Stimulated activated CD8-positive, alpha-beta memory T cell treated with anti-CD3 and anti-CD28 coated beads, Interleukin-2, amount 100 ng/mL, for 1 hour (primary cell): ENCODE measurements at places on chromosomes 5 and 9.

- no peak for DNase-seq
Measured at GRCh38 chr5:112013660-112014059, 256.7 kb upstream of the NREP start.

DNA sequence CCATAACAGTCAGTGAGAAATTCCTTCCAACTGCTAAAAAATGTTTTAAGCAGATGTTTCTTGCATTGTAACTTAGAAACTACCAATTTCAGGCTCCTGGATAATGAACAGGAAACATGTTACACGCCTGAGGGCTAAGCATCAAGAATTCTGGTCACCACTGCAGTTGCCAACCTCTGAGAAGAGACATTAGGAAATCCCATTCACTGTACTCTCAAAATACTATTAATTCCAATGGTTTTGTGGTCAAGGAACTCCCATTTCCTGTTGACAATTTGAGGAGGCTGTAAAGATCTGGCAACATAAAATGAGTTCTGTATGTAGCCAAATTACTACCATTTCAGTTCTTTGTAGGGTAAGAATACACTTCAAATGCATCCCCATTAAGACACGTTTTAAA lies 456.0 kb upstream of the MEF2C start:
- DNase-seq, result no peak

DNA sequence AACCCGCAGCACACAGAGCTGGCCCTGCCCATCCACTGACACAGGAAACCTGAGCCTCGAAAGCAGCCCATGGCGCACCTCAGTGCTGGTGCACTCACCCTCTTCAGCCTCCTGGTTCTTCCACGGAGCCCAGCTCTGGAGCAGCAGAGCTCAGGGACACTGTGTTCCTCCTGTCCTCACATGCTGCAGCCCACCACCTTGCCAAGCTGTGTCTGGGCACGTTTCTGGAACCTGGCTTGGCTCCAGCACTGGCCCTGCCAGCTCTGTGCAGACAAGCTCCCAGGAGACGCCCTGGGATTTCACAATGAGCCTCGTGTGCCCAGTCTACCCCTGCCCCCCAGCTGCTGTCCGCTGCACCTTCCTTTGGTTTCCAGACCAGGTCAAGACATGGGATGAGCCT lies 119.5 kb downstream of the SYK start:
- no peak for DNase-seq

DNA sequence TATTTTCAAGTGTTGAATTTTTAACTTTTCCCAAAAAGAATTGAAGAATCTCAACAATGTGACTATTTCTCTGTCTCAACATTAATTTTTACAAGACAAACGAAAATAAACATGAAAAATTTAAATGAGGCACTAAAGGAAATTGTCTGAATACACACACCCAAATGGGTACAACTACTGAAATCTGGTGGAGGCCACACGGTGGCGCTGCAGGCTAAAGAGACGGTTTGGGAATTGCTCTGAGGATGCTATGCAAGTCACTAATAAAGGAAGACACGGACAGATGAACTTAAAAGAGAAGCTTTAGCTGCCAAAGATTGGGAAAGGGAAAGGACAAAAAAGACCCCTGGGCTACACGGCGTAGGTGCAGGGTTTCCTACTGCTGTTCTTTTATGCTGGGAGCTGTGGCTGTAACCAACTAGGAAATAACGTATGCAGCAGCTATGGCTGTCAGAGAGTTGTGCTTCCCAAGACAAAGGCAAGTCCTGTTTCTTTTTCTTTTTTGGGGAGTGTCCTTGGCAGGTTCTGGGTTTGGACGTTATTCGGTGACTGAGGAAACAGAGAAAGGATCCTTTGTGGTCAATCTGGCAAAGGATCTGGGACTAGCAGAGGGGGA lies at the start of gene PCDHB10:
Gene PCDHB10, plus strand, starts transcription at position 244 of the 616 bp plus-strand sequence. Its CDS starts 200 bp downstream, at position 444.
- DNase-seq, result no peak

GRCh38 chr9:88390371-88390990 lies 2.2 kb downstream of the SPIN1 start:
- DNase-seq, result no peak

GRCh38 chr5:2833556-2833955 lies 82.1 kb upstream of the IRX2 start:
- DNase-seq, result no peak

DNA sequence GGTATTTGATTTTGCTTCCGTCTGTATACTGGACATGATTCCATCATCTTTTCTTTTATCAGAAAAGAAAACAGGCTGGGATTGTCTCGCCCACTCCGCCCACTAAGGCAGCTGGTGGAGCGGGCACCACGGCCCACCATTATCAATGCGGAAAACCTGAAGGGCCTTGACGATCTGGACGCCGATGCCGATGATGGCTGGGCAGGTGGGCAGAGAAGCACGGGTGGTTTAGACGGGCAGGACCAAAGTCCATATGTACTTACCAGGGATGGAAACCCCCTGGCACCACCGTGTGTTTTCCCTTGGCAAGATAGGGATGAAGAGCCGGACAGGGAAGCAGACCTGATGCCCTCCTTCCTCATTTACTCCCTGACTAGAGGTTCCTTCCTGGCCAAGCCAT lies 53.7 kb downstream of the PRRC2B start:
- DNase-seq, result no peak

- DNase-seq, result no peak
Measured at GRCh38 chr9:70816316-70816715, 305.1 kb downstream of the TRPM3 start.

DNA sequence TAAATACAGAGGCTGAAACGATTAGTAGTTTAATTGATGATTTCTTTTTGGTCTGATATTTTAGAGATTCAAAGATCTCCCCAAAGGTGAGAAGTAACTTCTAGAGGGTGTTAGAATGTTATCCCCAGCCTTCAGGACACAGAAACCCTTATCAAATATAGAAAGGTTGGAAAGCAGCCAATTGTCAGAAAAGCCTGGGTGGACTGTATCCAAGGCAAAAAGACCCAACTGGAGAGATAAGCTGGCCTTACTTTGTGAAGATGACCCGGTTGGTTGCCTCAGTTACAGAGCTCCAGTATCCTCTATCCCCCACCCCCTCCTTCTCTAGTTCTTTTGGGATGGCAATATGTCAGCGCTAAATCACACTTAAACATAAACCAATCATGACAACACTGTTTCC lies 75.7 kb downstream of the GCNT4 start:
- no peak for DNase-seq

- DNase-seq, result no peak
Measured at GRCh38 chr9:101005246-101005645, 23.3 kb upstream of the PLPPR1 start.

DNA sequence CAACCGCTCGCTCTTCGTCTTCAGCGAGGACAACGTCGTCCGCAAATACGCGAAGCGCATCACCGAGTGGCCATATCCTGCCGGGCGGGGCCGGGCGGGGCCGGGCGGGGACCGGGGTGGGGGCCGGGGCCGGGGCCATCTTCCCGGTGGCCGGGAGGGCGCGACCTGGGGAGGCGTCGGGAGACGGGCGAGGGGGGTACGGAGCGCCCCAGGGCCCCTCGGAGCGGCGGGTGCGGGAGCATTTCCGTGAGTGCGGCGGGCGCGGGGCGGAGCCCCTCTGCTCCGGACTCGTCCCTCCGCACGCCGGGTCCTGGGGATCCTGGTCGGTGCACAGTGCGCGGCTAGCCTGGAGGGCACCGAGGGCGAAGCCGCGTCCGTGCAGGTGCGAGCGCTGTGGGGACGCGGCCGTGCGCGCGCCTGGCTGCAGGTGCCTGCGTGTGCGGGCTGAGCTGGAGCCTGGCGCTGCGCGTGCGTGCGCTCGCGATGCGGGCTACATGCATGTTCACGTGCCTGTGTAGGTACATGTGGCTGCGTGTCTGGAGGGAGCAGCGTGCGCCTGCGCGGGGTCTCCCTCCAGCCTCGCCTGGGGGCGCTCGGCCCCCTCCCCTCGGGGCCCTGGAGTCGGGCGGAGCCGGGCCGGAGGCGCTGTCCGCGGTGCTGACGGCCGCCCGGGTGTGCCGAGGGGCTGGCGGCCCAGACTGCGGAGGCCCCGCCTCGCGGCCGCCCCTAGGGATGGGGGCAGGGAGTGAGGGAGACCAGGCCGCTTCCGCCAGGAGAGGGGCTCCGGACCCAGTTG lies 762 bp downstream of the CACNA1B start:
- DNase-seq, result no peak

- DNase-seq, result no peak
Measured at GRCh38 chr9:15522130-15522755, 11.5 kb upstream of the PSIP1 start.

DNA sequence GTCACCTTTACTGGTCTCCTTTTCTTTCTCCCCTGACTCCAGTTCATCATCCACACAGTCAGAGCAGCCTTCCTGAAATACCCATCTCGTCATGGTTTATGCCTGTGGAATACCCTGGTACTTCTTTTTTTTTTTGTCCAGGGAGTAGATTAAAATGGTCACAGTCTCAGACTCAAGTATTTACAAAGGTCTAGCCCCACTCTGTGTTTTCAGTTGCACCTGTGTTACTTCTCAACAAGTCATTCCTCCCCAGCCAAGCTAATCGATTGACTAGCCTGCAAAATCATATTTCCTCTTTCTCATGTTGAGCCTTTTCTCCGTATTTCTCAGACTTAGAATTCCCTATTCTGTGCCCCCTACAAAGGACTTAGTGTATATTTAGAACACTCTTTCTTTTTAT lies 155.2 kb upstream of the KCNN2 start:
- no peak for DNase-seq

- DNase-seq, result no peak
Measured at GRCh38 chr9:114246558-114246957, 76.3 kb upstream of the ORM1 start.

DNA sequence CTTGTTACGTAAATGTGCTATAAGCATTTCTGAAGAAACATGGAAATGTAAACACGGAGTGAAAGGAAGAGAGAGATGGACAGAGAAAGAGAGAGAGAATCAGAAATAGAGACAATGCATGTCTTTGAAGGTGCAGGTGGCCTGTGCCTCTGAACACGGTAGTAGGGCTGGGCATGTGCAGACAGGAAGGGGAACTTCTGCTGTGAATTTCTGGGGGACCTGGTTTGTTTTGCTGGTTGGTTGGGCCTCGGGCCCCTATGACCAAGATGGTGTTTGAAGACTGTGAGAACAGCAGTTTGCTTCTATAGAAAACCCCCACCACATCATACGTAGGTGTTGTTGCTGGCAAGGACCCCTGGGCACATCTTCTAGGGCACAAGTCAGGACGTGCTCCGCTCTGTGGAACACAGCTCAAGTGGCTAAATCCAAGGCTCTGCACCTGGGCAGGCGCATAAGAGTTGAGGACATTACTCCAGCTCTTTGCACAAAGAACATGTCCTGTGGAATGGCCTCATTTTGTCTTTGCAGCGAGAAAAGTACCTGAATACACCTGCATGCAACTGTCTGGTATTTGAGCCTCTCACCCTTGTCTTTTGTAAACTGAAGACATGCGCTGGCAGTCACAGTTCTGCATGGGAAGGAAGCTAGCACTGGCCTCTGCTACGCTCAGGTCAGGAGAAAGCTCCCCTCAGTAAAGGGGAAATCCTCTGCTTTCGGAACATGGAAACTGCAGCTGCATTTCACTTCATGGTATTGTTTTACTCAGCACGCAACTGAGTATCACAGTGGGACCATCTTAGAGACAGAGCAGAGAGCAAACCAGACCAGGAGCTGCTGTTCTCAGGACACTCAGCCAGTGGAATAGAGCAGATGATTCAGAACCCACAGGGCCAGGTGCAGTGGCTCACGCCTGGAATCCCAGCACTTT lies 2.7 kb downstream of the OR2V2 start:
- no peak for DNase-seq

DNA sequence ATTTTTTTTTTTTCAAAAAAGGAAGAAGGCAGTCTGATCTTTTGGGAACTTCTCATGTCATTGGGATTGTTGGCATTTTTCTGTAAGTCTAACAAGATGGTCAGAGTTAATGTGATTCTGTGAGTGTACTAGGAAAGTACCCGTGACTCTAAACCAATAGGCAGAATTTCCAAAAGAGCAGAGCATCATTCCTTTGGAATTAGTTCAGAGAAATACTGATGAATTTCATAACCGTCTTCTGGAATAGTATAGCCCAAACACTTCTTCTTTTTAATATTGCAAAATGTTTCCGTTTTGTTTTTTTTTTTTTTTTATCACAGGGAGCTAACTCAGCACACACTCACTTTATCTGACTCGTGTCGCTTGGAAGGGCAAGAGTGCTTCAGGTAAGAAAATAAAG lies 407.4 kb downstream of the DTWD2 start:
- DNase-seq, result no peak

DNA sequence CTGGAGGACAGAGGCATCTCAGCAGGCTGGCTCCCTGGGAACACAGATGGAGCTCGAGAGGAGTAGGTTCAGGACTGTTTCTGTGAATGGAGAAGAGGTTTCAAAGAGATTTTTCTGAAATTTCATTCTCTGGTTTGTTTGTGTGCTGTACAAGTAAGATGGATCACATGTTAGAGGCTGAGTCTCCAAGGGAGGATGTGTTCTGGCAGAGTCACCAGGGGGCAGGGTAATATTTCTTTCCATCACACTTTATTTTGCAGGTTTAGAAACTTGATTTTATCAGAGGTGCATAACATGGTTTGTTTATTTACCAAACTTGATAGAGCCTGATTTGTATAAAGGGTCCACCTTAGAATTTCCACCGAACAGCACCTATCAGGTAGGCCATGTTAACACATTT lies 69.2 kb upstream of the ARL15 start:
- no peak for DNase-seq

- no peak for DNase-seq
Measured at GRCh38 chr9:19999491-20000057, 210.7 kb upstream of the SLC24A2 start.

DNA sequence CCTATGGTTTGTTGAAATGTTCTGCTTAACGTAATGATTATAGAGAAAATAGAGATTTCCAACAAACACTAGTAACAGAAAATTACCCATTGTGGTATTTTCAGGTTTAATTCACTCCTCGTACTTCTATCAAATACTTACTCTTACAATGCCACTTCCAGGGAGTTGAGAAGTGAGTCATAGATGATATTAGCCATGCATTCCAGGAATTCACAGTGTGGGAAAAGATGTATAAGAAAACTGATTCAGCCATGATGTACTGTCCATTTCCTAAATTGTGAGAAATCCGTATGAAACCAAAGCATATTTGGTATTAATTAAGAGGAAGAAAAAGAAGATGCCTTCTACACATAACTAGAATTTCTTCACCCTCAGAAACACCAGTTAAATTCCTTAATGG lies 1854.6 kb upstream of the WWC1 start:
- no peak for DNase-seq

DNA sequence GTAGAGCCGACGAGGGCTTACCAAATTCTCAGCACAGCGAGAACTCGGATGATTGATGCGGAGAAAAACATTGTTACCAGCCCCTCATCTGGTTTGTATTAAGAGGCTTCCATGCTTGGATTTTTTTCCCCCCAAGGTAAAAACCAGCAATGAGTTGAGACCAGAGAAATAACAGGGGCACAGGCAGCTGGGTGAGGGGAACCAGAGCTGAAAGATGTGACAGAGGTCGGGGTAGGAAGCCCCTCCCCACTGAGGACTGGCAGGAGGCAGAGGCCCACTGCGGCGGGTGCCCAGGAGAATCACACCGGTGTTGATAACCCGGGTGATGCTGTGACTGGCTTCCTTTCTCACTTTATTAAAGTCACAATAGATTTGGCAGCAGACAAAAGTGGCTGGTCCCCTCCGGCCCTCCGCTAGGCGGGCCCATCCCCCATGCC lies 116.5 kb upstream of the PHYKPL start:
- DNase-seq, result no peak

- DNase-seq, result no peak
Measured at GRCh38 chr5:926417-927171, 33.9 kb downstream of the TRIP13 start.
